EH (cell line): ENCODE measurements at places on chromosomes 3 and 15.

- no peak for DNase-seq
These were observed 20.8 kb upstream of the SNTN start for GRCh38 chr3:63631670-63632069.

GRCh38 chr3:52533623-52534280 is at the start of gene NT5DC2:
TSS of gene NT5DC2 (minus strand) at chr3:52533857. CDS start at chr3:52533737, 120 bp downstream.
- peak; percentile 82 for DNase-seq

GRCh38 chr3:46897031-46897430 is 19.5 kb downstream of the PTH1R start:
- no peak for DNase-seq

- DNase-seq = no peak
These were observed 963.7 kb downstream of the PLOD2 start for GRCh38 chr3:145197051-145197820.

DNA sequence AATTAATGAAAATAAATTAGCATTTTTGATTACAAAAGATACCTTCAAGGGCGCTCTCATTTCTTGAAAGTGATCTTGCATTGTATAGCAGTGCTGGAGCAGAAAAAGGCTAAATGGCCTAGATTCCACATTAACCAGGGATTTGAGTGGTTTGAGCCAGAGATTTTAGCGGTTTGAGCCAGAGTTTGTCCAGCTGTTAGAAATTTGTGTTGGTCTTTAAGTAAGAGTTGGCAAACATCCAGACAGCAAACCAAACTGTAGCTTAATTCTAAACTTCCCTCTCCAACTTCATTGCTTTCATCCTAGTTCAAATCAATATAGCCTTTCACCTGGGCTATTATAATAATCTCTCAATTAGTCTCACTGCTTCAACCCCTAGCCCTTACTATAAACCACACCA is 351.7 kb downstream of the IGSF11 start:
- DNase-seq = no peak

DNA sequence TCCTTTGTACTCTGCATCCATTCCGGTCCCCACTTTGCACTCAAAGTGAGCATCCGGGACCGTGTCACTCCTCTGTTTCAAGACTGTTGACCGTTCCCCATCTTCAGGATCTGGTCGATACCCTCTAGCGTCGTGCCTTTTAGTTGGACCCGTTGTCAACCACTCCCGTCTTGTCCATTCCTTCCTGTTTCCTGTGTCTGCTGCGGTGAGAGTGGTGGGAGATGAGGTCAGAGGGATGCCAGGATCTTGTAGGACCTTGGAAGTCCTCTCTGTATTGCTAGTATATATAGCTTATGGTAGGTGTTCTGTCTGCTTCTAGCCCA is 624 bp downstream of the BRK1 start:
- peak; percentile 70 for DNase-seq

DNA sequence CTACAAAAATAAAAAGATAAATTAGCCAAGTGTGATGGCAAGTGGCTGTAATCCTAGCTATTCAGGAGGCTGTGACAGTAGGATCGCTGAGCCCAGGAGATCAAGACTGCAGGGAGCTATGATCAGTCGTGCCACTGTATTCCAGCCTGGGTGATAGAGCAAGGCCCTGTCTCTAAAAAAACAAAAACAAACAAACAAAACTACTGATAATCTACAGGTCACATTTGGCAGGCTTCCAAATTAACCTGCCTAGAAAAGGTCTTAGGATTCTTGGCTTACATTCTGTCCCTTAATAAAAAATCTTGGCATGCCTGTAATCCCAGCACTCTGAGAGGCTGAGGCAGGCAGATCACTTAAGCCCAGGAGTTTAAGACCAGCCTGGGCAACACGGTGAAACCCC is 33.4 kb upstream of the SETD2 start:
- DNase-seq = no peak

DNA sequence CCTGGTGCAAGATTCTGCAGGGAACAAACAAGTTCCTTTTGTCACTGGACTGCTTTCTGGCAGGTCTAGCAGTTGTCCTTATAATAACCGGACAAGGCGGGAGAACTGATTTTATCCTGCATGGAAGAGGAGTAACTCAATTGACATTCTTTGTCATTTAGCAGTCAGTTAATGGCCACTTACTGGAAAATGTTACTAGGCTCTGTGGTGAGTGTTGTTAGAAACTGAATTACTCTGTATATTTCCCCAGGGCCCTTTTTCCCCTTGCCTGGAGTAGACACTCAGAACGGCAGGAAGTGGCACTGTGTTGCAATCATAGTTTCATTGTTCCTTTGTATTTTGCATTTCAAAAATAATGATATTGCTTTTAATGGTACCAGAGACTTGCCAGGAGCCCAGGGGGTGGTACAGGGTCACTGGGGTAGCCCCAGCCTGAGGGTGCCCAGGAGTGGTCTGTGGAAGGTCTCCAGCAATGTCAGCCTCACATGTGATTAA is 318.6 kb upstream of the LRRFIP2 start:
- DNase-seq = peak; percentile 46

DNA sequence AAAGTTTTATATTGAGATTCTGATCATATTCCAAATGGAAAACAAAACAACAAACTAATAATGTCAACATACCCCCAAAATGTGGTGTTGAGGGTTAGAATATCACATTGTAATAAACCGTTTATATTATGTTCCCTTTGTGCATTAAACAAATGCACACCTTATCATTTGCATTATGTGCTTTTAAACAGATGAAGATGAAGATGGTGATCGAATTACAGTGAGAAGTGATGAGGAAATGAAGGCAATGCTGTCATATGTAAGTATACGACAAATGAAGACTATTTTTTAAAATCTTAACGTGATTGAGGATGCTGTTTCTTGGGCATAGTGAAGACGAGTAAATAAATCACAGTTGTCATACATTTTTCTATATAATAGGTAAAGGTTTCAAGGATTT is 20.6 kb downstream of the MAP2K5 start:
- DNase-seq = no peak

DNA sequence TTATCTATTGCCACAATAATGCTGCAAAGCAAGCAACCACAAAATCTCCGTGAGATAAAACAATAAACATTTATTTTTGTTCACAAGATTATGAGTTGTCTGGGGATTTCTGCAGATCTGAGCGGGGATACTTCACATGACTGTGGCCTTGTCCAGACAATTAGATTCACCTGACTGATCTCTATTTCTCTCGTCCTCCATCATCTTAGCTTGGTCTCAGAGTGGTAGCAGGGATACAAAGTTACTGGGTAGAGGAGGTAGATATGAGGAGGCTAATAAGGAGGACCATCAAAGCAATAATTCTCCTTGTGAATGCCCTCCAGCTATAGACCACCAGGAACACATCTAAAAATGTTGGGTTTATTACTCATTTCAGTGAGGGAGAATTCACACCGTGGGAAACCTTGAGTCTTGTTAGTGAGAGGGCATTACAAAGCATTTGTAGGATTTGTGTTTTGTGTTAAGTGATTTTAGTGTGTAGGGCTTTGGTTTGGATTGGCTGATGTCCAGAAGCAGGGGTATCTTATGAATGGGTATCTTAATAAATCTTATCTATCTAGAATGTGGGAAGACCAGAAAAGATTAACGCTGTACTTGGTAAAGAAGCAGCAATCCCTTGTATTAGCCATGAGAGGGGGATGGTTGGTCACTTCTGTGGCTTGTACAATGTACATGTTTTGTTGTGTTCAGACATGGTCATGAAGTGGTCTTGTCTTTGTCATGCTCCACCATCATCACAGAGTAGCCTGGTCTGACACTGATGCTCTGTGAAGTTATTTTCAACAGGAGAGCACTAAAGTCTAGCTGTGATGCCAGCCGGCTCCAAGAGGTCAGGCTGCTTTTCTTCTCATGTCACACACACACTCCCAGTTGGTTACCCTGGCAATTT is 287.6 kb upstream of the STT3B start:
- DNase-seq = no peak

GRCh38 chr15:38849046-38849445 is 284.4 kb upstream of the RASGRP1 start:
- DNase-seq = peak; percentile 38

GRCh38 chr3:81013360-81013759 is 748.1 kb downstream of the GBE1 start:
- DNase-seq = no peak

DNA sequence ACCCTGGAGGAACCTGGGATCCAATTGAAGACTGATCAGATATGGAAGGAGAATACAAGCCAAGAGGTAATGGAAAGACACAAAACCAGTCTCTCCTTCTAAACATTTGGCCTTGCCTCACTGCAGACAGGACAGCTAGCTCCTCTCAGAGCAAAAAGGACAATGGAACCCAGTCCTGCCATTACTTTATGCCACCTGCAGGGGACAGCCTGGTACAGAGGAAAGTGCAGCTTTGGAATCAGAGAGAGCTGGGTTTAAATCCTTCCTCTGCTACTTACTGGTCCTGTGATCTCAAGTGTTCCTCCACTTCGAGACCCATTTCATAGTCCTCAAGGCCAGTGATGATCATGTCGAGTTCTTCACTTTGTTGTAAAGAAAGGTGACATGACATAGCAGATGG is 159.4 kb upstream of the SMAD3 start:
- no peak for DNase-seq
